ENCODE measurements at places on chromosomes 5 and 9. TPM values are rescaled to one million over a fixed set of nuclear protein-coding genes. Genes with fewer than 3 reads are reported as not detected.
A peak's percentile ranks its signal among the peaks of the same experiment; 100 is the strongest.

DNA sequence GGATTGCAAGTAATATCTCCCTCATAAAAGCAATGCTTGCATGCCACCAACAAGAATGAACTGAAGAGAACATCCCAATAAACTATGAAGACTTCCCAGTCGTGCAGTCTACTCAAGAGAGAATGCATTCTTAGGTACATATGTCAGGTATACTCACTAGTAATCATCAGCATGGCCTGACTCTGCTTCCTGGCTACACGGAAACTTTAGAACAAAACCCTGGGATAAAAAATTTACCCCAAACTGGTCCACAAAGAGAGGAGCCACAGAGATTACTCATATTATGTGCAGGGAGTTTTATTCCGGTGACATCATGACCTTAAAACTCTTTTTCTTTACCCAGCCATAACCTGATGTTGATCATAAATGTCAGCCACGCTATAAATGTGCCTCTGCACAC, 57.5 kb upstream of the PAPPA start:
- DNase-seq, result no peak
- no peak overlapping the region for H3K4me3 ChIP-seq
- no peak overlapping the region for H3K27ac ChIP-seq
- no peaks in the 10 kb centered on the region for H3K36me3 ChIP-seq

DNA sequence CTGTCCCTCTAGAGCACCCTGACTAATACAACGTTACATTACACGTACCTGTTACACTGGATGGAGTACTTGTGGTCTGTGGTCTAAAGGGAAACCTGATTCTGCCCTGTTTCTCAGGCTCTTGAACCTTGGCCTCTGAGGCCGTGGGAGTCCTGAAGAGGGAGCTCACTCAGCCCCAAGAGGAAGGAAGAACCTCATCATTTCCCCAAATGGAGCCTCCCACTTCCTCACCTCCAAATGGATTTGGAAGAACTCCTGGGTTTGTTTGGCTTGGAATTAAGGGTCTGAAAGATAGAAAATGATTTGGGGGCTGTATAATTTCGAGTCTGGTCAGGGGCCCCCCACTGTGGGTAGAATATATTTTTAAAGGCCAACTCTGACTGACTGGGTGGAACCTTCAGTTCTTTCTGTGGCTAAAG, 200.2 kb downstream of the SEMA6A start:
- no peaks in the 10 kb centered on the region for H3K36me3 ChIP-seq
- no peak overlapping the region for H3K4me3 ChIP-seq
- DNase-seq, result no peak
- H3K4me1 ChIP-seq, result no peaks in the 10 kb centered on the region
- H3K27ac ChIP-seq, result no peak overlapping the region

GRCh38 chr9:33125871-33126823, 41.0 kb downstream of the B4GALT1 start:
- H3K36me3 ChIP-seq, result peaks cover 61% of the 10 kb centered on the region
- peaks cover 26% of the 10 kb centered on the region for H3K4me1 ChIP-seq
- no peak for DNase-seq
- H3K27ac ChIP-seq, result no peak overlapping the region

Gene PTPN3
- total RNA-seq, result 0.20 TPM

- H3K36me3 ChIP-seq, result peaks cover 11% of the 10 kb centered on the region
- no peaks in the 10 kb centered on the region for H3K27me3 ChIP-seq
- no peak for DNase-seq
- H3K4me1 ChIP-seq, result peaks cover 8% of the 10 kb centered on the region
- H3K4me3 ChIP-seq, result no peak overlapping the region
- H3K27ac ChIP-seq, result no peak overlapping the region
Observed at GRCh38 chr9:77764894-77765780, 117.0 kb upstream of the GNA14 start.

- H3K4me3 ChIP-seq, result no peak overlapping the region
- no peaks in the 10 kb centered on the region for H3K4me1 ChIP-seq
- H3K27ac ChIP-seq, result no peak overlapping the region
Observed at GRCh38 chr9:120702075-120702474, 12.2 kb downstream of the MEGF9 start.

DNA sequence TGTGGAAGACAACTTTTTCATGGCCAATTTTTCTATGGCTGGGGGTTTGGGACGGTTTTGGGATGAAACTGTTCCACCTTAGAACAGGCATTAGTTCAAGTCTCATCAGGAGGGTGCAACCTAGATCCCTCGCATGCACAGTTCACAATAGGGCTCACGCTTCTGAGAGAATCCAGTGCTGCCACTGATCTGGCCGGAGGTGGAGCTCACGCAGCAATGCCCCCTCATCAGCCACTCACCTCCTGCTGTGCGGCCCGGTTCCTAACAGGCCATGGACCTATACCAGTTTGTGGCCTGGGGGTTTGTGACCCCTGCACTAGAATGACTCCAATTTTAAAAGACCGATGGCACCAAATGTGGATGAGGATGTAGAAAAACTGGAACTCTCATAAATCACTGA, 127.2 kb upstream of the IER5L start:
- H3K4me1 ChIP-seq, result no peaks in the 10 kb centered on the region
- no peak overlapping the region for H3K4me3 ChIP-seq
- no peaks in the 10 kb centered on the region for H3K36me3 ChIP-seq
- DNase-seq, result no peak
- peaks cover 16% of the 10 kb centered on the region for H3K27me3 ChIP-seq

DNA sequence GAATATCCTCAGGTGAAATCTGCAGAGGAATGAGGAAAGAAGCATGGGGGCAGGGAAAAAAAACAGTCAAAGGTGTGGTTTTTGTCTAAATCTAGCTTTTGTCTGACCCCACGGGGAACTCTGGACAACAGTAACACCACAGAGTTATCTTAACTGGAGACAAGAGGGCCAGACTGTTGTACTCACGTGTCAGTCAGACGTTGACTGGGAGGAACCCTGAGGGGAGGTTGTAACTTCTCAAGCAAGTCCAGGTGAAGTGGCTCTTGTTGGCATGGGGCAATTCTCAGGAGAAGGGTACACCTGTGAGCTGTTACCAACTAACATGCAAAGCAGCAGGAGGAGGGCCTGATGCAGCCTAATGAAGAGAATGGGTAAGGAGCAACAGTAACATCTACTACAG, 44.1 kb upstream of the SHISAL2B start:
- no peak overlapping the region for H3K4me3 ChIP-seq
- no peaks in the 10 kb centered on the region for H3K4me1 ChIP-seq

DNA sequence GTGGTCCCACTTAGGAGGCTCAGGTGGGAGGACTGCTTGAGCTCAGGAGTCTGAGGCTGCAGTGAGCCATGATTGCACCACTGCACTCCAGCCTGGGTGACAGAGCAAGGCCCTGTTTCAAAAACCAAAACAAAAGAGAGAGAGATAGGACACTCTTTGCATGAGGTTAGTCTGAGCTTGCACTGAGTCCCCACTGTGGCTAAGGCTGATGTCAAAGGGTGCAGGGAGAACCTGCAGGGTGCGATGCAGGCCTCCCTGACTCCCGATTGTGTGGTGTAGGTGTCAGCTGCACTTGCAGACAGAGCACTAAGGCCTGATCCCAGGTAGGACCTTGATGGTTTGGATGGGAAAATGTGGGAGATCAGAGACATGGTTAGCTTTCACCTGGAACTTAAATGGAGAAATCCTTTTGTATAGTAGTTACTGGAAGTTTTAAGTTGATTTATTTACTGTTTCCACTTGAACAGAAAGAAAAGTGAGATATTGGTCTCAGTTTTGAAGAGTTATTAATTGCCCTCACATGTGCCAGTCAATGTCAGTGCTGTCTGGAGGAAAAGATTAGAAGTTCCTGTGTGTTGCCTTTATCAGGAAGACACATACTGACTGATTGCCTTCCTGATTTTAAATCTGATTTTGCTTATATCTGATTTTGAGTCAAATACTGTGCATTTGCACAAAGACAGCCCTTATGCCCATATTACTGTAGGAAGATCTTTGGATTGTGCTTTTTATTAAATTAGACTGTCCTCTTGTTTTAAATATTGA, 260.0 kb downstream of the MAST4 start:
- DNase-seq, result no peak
- peaks cover 11% of the 10 kb centered on the region for H3K27me3 ChIP-seq
- no peak overlapping the region for H3K27ac ChIP-seq
- H3K36me3 ChIP-seq, result peaks cover 5% of the 10 kb centered on the region
- H3K4me1 ChIP-seq, result peaks cover 25% of the 10 kb centered on the region

Gene MCTP1
- not detected for total RNA-seq

DNA sequence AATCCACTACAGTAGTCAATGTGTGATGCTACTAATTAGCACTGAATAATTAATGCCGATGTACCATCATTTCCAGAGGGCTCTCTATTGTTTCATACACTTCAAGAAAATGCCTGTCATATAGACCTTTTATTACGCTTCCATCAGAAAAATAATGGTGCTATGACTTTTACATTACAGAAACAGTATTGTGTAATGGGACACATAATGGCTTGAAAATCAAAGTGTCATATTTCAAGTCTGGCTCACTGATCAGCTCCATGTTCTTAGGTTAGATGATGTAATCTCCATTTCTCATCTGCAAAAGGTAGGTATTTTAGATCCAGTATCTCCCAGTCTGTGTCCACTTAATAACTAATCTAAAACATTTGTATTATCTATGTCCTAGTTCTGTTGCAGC, 990.6 kb upstream of the TYRP1 start:
- no peaks in the 10 kb centered on the region for H3K27me3 ChIP-seq
- no peak overlapping the region for H3K27ac ChIP-seq
- no peaks in the 10 kb centered on the region for H3K36me3 ChIP-seq
- H3K4me3 ChIP-seq, result no peak overlapping the region

GRCh38 chr5:82106756-82107155, 134.9 kb downstream of the ATG10 start:
- no peak overlapping the region for H3K4me3 ChIP-seq
- peaks cover 5% of the 10 kb centered on the region for H3K4me1 ChIP-seq
- H3K36me3 ChIP-seq, result no peaks in the 10 kb centered on the region
- DNase-seq, result no peak

DNA sequence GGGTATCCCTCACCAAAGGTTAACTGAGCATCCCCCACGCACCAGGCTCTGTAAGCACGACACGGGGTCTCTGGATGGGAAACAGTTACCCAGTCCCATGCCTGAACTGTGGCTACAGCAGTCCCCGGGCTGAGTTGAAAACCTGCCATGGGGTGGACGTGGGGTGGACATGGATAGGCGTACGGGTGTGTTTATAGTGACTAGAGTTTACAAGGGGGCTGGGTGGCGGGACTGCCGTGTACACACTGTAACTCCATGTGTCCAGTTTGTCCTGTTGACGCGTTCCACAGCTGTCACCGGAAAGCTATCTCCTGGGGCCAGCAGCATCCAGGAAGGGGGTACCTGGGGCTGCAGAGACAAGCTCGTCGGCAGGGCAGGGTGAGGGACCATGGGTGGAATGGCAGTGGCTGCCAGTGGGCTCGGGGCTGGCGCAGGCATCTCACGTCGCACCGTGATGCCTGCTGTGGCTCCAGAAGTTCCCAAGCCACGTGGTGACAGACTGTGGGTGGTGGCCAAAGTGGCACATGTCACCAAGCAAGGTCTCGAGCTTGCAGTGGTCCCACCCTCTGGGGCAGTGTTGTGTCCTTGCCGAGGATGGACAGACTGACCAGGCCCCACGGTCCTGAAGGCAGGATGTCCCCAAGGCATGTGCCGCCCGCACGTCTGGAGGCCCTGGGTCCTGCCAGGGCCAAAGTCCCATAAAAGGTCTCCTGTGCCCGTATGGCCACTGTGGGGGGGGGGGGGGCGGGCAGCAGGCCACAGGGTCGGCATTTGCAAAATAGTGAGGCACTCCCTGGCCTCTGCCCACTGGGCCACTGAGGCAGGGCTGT, 29.3 kb upstream of the RNF130 start:
- peaks cover 5% of the 10 kb centered on the region for H3K27me3 ChIP-seq
- H3K4me1 ChIP-seq, result no peaks in the 10 kb centered on the region
- DNase-seq, result no peak
- H3K27ac ChIP-seq, result no peak overlapping the region

- H3K36me3 ChIP-seq, result no peaks in the 10 kb centered on the region
- no peak for DNase-seq
- H3K4me3 ChIP-seq, result no peak overlapping the region
- H3K27ac ChIP-seq, result no peak overlapping the region
Observed at GRCh38 chr9:133276001-133276884, 1.2 kb upstream of the ABO start.

DNA sequence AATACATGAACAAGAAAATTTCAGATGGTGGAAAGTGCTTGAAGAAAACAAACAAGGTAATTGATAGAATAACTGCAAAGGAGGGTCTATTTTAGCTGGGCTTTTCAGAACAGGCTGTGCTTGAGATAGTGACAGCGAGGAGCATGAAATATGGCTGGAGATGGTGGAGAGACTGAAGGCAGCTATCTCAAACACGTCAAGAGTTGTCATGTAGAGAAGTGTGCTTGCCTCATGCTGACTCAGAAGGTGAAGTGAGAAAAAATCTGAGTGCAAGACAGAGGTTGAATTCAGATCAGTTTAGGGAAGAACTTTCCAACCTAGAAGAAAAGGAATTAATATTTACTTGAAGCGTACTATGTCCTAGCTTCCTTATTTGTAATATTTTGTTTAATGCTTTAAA, 115.5 kb upstream of the RANBP3L start:
- peaks cover 3% of the 10 kb centered on the region for H3K27me3 ChIP-seq
- H3K36me3 ChIP-seq, result no peaks in the 10 kb centered on the region
- DNase-seq, result no peak
- H3K4me1 ChIP-seq, result peaks cover 6% of the 10 kb centered on the region

DNA sequence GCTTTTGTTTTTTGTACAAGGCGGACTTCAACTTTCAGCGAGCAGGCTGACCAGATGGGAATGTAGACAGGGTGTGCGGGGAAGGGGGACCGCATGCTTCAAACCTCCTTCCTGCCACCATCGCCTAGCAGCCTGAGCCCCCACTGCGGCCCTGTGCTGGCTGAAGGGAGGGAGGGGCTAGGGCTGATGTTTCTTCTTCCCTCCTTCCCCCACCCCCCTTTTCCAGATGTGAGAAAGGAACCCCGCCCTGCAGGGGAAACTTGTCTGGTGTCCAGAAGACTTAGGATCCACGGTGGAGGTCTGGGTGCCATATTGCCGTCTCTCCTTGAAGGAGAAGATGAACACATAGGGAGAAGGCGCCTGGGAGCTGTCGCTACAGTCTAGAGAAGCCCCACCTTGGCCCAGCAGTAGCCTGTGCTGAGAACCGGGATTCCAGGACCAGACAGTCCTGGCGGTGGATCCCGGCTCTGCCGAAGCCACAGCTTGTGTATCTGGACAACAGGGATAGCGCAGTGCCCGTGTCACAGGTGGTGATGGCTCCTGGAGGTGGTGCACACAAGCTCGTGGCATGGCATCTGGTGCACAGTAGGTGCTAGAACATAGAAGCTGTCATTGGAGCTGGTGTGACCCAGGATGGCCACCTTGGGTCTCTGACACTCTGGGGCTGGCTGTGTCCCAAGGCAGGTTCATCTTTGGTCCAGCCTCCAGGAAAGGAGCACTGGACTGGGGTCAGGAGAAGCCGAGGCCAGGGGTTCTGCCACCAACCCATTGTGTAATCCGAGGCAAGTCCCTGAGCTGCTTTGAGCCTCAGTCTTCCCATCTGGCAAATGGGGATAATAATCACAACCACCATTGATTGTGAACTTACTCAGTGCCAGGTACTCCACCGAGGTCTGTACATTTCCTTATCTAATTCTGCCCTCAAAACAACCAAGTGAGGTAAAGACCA, 205.6 kb downstream of the C9orf50 start:
- no peak for DNase-seq
- H3K4me1 ChIP-seq, result peaks cover 23% of the 10 kb centered on the region
- H3K36me3 ChIP-seq, result peaks cover 7% of the 10 kb centered on the region
- H3K4me3 ChIP-seq, result no peak overlapping the region
- H3K27ac ChIP-seq, result no peak overlapping the region

- no peak overlapping the region for H3K27ac ChIP-seq
- H3K27me3 ChIP-seq, result peaks cover 42% of the 10 kb centered on the region
- H3K4me1 ChIP-seq, result peaks cover 13% of the 10 kb centered on the region
- no peak for DNase-seq
- H3K4me3 ChIP-seq, result peak overlapping the region; percentile 39
Observed at GRCh38 chr5:129460936-129461710, 1.0 kb downstream of the ADAMTS19 start.

Gene CDK9
- 115 TPM for total RNA-seq
